ENCODE measurements at places on chromosomes 3 and 15.

DNA sequence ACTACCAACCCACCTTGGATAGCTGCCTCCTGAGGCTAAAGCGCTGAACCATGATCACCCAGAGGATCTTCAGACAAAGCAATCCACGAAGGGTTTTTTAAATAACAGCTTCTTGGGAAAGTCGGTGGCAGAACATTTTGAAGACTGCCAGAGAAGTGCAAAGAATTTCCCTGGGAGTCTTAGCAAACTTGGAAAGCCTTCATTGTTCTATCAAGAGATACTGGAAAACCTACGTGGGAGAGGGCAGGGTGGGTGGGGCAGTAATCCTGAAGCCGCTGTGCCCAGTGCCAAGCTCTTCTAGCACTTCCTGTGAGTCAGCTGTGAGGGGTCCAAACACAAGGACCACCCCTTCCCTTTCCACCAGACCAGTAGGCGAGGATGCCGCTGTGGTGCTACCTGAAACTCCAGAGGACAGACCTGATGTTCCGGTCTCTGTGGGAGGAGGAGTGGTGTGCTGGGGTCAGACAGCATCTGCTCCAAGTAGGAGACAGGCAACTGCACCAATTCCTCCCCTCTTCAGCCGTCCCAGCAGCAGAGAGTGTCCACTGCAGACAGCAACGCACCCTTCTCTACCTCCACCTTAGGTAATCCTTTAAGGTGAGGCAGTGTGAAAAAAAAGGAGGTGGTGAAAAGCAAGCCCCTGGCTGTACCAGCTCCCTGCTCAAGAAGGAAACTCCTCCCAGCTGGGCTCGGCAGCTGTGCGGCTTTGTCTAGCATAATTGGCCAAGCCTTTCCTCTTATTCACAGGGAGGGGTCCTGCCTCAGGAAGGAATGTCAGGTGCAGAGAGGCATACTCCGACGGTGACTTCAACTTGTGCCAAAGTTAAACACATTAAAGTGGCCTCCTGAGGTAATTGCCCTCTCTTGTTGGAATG, 99.0 kb downstream of the TMCC1 start:
- peak; percentile 95 for DNase-seq

DNA sequence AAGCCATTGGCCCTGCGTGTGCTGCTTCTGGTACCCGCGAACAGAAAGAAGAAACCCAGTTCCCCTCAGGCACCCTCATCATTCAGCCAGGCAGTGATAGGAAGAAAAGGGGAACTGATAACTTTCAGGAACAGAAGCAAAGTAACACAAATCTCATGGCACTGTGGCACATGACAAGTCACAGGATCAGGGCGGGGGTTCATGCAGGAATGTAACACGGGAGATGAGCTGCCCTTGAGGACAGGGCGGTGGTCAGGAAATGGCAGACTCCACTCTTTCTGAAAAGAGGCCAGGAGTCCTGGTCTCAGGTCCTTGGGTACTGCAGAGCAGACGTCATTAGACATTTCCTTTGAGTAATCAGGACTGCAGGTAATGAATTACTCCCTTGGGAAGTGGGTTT, 95.5 kb downstream of the CCNL1 start:
- no peak for DNase-seq

DNA sequence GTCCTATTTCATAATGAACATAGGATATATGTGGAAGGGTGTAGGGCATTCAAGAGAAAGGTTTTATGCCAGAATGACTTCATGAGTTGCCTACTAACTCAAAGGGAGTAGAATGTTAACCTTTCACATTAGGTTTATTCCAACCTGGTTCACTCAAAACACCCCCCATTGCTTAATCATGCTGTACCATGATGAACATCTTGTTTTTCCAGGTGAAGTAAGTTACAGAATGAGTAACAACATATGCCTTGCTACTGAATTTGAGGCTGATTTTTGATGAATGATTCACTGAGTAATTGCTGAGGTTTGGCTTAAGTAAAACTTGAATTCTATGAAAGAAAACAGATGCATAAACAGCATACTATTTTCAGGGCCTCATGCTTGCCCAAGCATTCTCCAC, 5.9 kb upstream of the CLDN16 start:
- DNase-seq, result peak; percentile 96

- no peak for DNase-seq
These were observed 559.6 kb upstream of the MDFIC2 start for GRCh38 chr3:70871909-70872656.

GRCh38 chr3:193711964-193712598, 119.1 kb downstream of the OPA1 start:
- no peak for DNase-seq

DNA sequence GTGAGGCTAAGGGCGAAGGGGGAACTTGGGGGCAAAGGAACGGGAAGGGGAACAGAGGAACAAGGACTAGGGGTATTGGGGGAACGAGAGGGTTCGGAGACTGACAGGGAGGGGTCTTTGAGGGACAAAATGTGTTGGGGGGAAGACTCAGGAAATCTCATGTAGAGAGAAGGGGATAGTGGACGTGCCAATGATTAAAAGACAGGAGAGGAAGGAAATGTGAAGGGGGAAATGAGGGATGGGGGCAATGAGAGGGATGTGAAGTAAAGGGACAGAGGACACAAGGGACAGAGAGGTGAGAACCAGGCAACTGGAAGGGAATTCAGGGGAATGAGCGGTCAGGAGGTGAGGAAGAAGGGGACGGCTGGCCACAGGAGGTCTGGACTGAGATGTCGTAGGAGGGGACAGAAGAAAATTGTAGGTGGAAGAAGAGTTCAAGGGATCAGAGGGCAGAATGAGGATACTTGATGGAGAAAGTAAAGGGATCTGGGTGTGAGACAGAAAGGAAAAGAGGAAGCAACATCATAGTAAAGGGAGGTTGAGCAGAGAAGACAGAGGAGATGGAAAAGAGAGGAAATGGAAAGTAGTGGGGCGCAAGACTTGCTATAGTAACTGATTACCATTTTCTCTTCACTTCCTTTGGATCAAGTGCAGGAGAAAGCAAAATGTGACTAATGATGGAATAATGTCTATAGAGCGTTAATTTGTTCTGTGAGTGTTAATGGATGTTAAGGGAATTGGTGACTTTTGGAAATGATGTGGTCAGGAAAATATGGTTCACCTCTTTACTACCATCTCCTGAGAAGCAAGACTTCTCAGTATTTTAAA, 749 bp downstream of the RAB8B start:
- no peak for DNase-seq

DNA sequence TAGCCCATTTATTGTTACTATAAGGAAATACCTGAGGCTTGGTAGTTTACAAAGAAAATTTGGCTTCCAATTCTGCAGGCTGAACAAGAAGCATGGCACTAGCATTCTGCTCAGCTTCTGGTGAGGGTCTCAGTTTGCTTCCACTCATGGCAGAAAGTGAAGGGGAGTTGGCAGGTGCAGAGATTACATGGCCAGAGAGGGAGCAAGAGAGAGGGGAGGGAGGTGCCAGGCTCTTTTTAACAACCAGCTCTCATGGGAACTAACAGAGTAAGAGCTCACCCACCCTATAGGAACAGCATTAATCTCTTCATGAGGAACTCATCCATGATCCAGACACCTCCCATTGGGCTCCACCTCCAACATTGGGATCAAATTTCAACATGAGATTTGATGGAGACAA, 437.9 kb downstream of the CHL1 start:
- no peak for DNase-seq

GRCh38 chr15:85336880-85337279, 43.5 kb upstream of the AKAP13 start:
- no peak for DNase-seq

GRCh38 chr3:71693641-71694040, 31.6 kb downstream of the EIF4E3 start:
- no peak for DNase-seq

- no peak for DNase-seq
These were observed 85.2 kb downstream of the KBTBD8 start for GRCh38 chr3:67083277-67083676.

GRCh38 chr3:124512881-124513609, 217.2 kb upstream of the UMPS start:
- no peak for DNase-seq

- DNase-seq, result no peak
These were observed 11.5 kb downstream of the POMGNT2 start for GRCh38 chr3:43094381-43094780.

GRCh38 chr3:184505076-184505878, 56.3 kb upstream of the EPHB3 start:
- DNase-seq, result no peak

DNA sequence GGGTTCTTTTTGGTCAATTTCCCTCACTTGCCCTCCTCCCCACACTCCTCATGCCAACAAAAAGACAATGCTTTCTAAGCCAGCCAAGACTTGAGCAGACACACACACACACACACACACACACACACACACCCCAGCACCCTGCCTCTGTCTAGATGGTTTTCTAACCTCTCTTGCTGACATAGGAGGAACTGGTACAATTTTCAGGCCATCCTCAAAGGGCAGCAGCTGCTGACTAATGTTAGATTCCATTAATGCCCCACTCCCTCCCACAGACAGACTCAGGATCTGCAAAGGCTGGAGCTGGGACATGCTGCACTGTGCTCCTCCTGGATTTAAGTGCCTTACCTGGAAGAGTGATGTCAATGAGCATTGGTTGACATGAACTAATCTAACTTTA, 438.4 kb downstream of the OCA2 start:
- no peak for DNase-seq

DNA sequence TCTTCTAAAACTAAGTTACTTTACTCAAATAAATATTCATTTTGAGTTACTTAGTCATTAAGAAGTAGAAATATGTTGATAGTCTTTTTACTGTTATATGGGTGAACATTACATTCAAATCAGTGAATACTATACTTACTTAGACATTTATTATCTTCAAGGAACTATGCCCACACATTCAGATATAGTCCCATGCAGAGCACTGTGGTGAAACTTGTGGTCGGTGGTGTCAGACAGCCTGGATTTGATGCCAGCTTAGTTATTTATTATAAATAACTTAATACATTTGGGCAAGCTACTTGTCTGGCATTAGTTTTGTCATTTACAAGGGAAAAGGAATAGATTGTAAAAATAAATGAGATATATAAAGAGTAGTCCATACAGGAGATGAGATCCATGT, 149.5 kb downstream of the RAP2B start:
- DNase-seq, result no peak

Measured in epithelial cell of prostate (primary cell).